ENCODE measurements at places on chromosomes 3 and 15.

GRCh38 chr15:84967380-84967779 is 14.3 kb upstream of the PDE8A start:
- no peak for DNase-seq

GRCh38 chr3:9786825-9787669 is 5.2 kb downstream of the TADA3 start:
- DNase-seq, result no peak

- DNase-seq, result no peak
These were observed 56.5 kb downstream of the KY start for GRCh38 chr3:134594331-134594741.

GRCh38 chr3:106257172-106257571 is 388.4 kb upstream of the CBLB start:
- DNase-seq, result no peak

- no peak for DNase-seq
These were observed 292.7 kb upstream of the PROK2 start for GRCh38 chr3:72077473-72078259.

Data from HFF-Myc (cell line).